Activated naive CD4-positive, alpha-beta T cell treated with anti-CD3 and anti-CD28 coated beads, Interleukin-2, amount 50 U/mL, for 72 hours (primary cell): ENCODE measurements at places on chromosomes 5 and 9.

- no peak for DNase-seq
Measured at GRCh38 chr5:169094586-169095409, 206.1 kb downstream of the SLIT3 start.

GRCh38 chr9:98738741-98739140, 30.0 kb upstream of the GABBR2 start:
- no peak for DNase-seq

DNA sequence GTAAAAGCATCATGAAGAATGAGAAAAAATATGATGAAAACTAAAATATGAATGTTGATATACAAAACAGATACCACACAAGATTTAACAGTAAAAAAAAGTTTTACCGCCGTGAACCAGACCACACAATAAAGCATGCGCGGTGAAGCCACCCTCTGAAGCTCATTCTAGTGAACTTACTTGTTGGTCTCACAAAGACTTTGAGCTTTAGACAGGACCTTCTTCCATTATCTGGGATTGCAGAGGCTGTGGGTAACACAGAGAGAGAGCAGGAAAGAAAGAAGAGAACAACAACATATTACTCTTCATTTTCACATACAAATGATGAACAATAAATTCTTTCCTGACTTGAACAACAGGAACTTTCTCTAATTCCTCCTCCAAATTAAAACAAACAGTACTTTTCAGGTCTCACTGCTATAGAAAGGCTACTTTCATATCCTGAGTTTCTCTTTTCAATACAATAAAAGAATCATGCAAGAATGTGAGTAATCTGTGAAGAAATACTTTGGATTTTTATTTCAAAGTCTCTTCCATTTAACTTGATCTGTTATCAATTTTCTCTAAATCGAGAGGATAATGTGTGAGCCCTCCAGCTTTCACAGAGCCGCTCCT, 283.1 kb downstream of the EFNA5 start:
- no peak for DNase-seq

DNA sequence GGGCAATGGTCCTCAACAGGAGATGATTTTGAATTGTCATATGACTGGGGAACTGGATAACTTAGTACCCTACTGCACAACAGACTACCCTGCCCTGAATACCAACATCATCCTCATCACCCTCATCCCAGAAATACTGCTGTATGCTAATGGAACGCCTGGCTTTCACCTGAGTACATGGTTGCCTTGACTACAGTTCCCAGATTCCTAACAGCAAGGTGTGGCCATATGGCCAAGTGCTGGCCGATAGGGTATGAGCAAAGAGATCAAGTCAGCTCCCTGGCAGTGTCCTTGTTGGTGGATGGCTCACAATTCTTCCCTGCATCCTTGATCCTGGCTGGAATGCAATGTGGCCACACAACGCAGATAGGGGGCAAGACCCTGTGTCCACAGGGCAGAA, 31.2 kb upstream of the IRX2 start:
- no peak for DNase-seq

GRCh38 chr5:161400583-161400982, 145.9 kb downstream of the GABRB2 start:
- no peak for DNase-seq

DNA sequence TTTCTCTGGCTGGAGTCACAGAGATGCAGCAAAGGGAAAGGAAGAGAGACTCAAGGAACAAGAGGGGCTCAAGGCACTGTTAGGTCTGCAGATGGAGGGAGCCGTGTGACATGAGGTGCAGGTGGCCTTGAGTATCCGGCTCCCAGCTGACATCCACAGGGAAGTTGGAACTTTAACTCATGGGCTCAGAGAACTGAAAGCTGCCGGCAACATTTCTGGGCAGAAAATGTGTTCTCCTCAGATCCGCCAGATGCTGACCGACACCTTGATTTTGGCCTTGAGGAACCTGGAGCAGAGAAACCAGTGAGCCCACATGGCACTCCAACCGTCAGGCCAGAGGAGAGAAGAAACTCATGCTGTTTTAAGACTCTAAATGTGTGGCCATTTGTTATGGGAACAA, 258.1 kb upstream of the IRX2 start:
- no peak for DNase-seq

- DNase-seq, result no peak
Measured at GRCh38 chr5:154966081-154966841, 25.4 kb downstream of the MRPL22 start.
